RCC 7860 (cell line): ENCODE measurements at places on chromosomes 16 and 17.
A peak's percentile ranks its signal among the peaks of the same experiment; 100 is the strongest.

- DNase-seq: no peak
Observed at GRCh38 chr16:73473713-73474112, 425.8 kb upstream of the ZFHX3 start.

DNA sequence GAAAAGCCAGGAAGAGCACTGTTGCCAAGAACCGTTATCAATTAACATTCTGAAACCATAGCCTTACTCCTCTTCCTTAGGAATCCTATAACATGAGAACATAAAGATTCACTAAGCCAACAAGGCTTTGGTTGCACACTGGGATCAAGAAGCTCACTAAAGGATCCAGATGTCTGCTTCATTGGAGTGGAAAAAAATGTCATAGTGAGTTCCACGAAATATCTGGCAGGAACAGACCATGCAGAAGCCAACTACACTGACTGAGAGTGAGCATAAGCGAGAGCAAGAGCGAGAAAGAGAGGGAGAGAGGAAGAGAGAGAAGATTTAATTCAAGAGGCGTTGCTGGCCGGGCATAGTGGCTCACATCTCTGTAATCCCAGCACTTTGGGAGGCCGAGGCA, 13.4 kb upstream of the MEIOC start:
- no peak for DNase-seq

DNA sequence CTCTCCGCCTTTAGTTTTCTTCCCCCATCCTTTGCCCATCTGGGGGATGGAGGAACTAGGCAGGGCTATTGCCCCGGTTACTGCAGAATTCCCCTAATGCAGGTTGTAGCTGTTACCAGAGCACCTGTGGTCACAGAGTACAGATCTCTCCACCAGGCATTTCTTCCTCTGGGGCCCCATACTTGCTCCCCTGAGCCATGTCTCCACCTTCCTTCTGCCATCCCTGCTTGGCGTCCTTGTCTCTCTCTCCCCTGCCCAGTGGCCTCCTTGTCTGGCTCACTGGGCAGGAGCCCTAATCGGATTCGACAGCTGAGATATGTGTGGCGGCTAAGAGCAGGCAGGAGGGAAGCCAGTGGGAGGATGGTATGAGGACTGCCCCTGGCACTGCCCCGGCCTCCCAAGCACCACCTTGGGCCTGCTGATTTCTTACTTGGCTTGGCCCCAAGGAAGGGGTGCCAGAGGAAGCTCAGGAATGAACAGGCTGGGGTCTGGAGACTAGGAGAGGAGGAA, 2.0 kb downstream of the RARA start:
- DNase-seq: no peak

DNA sequence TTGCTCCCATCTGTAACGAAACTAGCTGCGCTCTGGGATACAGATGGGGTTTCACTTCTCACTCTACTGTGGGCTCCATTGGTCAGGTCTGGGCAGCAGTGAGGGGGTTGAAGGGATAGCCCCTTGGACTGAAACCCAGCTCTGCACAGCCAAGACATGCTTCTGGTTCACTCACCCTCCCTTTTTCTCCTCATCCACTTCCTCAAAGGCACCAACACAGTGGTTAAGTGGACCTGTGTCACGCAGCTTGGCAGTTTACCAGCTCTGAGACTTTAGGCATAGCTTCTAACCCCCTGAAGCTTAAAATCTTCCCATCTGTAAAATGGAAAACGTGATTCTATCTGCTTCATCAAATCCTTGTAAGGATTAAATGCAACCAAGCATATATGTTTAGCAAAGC, 11.5 kb upstream of the KRT38 start:
- DNase-seq: no peak

DNA sequence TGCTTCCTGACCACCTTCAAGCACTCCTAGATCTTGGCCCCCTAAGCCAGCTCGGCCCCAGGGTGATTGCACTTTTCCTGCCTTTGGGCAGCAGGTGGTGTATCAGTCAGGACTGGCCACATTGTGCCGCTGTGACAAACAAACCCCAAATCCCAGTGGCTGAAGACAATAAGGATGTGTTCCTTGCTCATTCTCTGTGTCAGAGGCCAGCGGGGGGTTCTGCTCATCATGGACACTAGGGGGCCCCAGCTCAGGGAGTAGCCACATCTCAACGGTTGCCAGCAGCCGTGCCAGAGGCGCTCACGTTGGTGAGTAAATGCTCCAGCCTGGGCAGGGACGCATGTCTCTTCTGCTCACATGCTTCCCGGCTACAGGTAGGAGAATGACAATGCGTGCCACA, 60.4 kb downstream of the ZDHHC7 start:
- no peak for DNase-seq

DNA sequence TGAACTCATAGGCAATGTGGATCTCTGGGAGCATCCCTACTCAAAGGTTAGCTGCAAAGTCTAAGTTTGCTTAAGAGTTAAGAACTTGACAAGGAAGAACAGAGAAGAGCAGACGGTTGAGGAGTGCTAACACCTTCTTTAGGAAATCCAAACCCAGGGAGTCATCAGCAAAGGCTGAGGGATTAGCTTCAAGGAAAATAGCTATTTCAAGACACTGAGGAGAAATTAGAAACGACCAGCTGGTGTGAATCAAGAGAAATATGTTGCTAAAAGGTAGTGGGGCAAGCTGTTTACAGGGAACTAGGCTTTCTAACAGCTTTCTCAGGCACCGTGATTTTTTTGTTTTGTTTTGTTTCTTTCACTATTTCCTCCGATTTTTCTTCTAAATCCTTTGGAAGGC, 90.7 kb downstream of the CDH8 start:
- no peak for DNase-seq

DNA sequence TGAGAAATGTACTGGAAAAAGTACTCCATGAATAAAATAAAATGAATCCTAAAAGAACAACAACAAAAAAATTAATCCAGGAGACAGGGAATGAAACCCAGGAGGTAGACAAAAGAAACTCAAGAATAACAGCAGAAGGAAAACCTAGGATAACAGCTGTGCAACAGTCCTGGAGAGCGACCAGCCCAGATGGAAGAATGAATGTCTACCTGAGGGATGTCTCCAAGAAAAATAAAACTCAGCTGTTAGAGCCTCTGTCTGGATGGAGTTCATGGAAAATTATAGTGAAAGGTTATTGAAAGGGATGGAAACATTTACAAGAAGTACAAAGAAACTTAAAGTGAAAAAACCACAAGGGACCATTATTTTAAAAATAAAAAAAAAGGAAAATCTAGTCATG, 135.8 kb upstream of the CA10 start:
- DNase-seq: no peak

- no peak for DNase-seq
Observed at GRCh38 chr17:64662774-64663367, 764 bp upstream of the SMURF2 start.

GRCh38 chr17:67801626-67802175, 23.6 kb upstream of the BPTF start:
- DNase-seq: no peak

DNA sequence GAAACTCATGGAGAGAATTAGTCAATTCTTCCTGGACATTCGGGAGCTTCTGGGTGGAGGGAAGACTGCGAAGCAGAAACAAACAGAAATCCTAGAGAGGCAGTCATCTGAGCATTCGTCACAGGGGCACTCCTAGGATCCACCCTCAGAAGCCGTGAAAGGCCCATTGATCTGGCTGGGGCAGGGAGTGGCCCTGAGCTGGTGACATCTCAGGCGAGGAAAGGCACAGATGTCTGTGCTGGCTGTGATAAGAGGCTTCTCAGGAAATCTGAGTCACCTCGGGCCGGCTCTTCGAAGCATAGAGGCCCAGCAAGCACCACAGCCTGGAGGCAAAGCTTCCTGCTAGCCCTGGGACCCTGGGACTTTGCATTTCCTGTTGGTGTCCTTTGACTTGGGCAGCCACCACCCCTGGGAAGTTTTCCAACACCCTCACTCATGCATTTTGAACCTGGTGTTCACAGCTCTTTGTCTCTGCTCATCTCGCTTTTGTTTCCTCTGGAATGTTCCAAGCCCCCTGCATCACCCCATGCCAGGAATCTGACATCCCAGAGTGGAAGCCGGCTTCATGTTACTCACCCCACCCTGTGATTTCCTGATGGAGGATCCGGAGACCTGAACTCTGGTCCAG, 23.3 kb upstream of the CDRT4 start:
- peak; percentile 61 for DNase-seq

- no peak for DNase-seq
Observed at GRCh38 chr16:57349212-57350031, 9.2 kb upstream of the CCL22 start.

GRCh38 chr16:24729951-24730815, 732 bp downstream of the TNRC6A start:
- no peak for DNase-seq

DNA sequence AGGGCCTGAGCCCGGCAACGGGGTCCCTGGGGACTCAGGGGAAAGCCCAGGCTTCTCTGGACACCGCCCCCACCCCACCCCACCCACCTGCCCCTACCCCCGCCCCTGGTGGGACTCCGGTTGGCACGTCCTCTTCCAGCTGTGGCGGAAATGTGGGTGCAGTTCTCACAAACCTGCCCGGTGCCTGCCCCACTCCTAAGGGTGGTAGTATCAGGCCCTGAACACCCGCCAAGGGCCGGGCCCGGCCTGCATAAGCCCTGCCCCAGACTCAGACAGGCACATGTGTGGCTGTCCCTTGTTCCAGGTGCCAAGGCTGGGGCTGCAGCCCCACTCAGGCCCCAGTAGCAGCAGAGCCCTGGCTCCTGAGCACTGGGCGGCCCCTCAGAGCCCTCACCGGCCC, 58.1 kb downstream of the ACTG1 start:
- DNase-seq: no peak
